ENCODE measurements at places on chromosomes 2 and 18. TPM values are rescaled to one million over a fixed set of nuclear protein-coding genes. Genes with fewer than 3 reads are reported as not detected.

DNA sequence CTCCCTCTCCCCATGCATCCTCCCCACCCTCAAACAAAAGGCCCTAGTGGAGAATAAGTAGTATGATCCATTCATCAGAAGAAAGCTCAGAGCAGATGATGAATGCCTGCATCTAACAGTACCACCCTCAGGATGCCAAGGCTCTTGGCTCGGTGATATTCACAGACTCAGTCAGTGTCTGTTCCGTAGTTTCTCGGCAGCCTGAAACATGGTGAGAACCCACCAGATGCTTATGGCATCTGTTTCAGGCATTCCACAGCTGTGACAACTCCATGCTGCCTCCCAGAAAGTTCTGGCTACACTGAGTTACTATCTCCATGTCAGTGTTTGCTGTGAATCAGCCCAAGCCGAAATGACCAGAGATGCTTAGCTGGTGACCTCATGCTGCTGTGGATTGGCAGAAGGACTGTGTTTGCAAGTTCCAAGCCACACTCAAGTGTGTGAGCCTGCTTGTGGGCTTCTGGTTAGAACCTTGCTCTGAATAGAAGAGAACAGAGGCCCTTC is 83.9 kb downstream of the WDSUB1 start:
- no peak for DNase-seq

DNA sequence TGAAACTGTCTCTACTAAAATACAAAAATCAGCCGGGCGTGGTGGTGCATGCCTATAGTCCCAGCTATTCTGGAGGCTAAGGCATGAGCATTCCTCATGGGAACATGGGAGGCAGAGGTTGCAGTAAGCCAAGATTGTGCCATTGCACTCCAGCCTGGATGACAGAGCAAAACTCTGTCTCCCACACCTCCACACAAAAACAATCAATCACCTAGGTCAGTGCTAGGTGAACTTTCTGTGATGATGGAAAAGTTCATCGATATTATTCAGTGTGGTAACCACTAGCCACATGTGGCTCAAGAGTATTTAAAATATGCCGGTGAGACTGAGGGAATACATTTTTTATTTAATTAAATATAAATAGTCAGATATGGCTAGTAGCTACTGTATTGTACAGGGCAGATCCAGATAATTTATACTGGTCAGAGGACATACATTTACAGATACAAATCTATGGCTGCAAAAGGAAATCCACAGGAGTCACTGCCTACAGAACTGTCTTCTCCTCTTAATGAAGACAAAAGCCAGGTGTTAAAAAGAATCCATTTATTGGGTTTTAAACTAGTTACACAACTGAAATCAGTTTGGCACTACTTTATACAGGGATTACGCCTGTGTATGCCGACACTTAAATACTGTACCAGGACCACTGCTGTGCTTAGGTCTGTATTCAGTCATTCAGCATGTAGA is 3.9 kb upstream of the GPR75 start:
- no peak for DNase-seq

DNA sequence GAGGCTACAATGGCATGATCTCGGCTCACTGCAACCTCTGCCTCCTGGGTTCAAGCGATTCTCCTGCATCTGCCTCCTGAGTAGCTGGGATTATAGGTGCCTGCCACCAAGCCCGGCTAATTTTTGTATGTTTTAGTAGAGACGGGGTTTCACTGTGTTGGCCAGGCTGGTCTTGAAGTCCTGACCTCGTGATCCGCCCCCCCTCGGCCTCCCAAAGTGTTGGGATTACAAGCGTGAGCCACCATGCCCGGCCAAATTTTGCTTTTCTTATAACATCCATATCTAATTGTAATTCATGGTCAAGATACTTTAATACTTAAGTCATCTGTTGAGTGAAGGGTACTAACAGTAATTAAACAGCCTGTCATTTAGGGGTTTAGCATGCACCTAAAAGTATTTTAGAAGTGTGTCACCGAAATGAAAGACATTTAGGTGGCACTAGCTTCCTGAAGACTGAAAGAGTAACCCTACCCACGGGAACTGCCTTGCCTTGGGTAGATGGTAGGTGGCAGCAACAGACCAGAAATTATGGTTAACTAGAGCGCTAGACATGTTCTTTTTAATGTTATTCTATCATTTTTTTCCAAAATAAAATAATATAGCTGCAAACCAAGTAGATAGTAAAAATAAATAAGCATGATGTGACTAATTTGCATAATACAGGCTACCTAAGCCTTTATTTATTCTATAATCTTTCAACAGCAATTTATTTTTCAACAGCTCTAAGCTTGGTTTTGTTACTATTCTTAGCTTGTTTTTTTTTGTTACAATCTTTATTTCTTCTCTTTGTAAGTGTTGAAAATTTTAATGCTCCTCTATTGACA is 8.6 kb upstream of the ACYP2 start:
- peak; percentile 58 for DNase-seq

DNA sequence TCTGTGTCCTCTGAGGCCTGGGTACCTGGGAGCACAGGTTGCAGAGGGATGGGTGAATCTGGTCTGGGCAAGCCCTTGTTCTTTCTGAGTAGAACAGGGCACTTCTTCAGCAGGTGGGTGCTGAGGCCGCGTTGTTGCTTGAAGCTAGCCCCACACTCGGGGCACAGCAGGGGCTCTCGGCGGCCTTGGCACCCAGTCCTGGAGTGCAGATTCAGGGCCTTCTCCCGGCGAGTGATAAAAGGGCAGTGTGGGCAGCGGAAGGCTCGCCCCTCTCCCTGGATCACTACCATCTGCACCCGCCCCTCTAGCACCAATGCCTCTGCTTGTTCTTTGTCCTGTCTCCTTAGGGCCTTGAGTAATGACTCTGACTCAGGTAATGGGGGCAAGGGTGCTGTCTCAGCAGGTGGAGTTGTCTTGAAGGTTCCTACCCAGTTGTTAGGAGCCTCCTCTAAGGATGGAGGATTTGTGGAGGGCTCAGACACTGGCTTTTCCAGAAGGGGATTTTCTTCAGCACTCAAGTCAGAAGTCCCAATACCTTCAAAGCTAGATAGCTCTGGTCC is 15.6 kb downstream of the ZNF142 start:
- DNase-seq, result no peak

GRCh38 chr2:28623582-28624405 is 127.8 kb upstream of the PPP1CB start:
- no peak for DNase-seq

The CREG2 gene
- 2.6 TPM for polyA plus RNA-seq

The IL1B gene
- not detected for polyA plus RNA-seq
